ENCODE measurements at places on chromosomes 6 and 20.

- DNase-seq, result no peak
Observed at GRCh38 chr6:14010275-14010674, 85.5 kb downstream of the RNF182 start.

DNA sequence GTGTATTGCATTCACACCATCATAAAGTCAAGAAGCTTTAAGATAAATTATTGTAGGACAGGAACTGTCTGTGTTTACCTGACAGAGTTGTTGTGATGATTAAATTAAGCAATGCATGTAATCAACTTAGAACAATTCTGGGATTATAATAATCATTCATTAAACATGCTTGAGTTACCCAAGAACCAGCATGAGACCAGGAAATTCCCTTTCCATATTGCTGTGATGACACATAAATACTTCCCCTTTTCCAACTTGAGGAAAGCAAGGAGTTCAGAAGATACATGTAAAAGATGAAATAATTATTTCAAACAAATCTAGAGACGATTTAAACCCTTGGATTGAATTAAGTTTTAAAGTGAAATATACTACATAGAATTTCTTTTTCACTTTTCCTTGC lies 404.4 kb downstream of the GJA1 start:
- no peak for DNase-seq

- DNase-seq, result no peak
Observed at GRCh38 chr6:44653761-44654218, 266.3 kb downstream of the CDC5L start.

DNA sequence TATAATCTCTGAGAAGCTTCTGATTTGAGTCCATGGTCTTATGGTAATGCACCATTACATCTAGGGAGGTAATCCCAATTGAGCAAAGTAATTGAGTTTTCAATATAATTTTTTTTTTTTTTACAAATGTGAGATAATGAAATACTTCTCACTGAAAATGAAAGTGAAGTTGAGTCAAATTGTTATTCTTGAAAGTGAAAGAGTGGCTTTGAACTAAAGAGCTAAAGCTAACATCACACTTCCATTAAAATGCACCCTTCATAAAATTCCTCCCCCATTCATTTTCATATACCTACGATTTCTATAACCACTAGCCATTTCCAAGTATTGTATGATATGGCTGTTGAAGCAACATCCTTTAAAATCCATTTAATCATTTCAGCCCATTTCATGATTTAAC lies 149.1 kb upstream of the IMPG1 start:
- DNase-seq, result no peak

- no peak for DNase-seq
Observed at GRCh38 chr6:139649732-139650131, 275.3 kb upstream of the CITED2 start.

DNA sequence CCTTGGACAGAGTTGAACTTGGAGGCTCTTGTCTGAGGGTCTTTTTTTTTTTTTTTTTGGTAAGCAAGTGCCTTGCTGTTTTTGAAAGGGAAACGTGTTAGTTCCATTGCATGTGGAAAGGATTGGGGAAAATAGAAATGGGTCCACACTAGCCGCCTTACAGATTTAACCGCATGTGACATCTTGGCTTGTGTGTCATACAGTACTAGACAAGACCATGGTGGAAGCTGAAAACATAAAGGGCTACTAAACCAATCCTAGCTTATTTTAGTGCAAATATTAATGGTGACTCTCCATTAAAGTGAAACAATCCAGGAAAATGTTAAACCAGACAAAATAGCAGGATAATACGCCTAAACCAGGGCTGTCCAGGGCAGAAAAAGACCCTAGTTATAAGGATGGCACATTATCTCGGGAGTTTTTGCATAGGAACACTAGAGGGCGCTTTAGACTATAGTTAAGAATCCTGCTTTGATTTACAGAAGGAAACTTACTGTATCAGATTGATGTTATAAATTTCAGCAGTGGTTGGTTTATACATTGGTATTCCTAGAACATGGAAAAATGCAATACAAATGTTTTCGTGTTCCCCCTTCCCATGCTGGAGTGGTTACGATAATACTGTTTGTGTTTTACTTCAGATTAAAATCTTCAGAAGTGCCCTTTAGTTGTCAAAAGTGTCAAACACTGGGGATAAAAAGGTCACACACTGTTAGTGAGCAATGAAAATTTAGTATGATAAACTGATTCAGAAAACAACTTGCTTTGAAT lies 59.8 kb upstream of the DEK start:
- DNase-seq, result no peak

DNA sequence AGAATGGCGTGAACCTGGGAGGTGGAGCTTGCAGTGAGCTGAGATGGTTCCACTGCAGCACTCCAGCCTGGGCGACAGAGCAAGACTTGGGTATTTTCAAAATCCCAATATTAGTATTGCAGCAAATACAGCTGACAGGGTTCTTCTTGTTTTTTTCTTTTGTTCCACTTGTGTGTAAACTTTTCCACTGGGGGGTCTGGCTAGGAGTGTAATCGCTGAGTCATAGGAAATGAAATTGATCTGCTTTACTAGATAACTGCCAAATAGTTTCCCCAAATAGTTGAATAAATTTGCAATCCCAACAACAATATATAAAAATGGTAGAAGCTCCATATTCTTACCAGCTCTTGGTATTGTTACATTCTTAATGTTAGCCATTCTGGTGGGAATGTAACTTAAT lies 526.0 kb upstream of the SOX4 start:
- DNase-seq, result no peak

DNA sequence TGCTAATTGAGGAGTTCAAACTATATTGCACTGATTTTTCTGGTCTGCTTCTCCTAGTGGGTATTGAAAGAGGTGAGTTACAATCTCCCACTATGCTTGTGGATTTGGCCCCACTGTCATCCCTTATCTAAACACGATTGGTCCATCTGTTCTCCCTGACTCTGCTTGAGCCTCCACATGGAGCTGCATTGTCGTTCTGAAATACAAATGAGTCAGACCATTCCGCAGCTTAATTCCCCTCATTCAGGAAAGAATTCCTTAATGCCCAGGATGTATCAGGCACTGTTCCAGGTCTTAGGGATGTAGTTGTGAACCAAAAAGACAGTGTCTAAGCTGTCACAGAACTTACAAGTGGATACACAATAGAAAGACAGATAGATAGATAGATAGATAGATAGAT lies 461.9 kb downstream of the QKI start:
- no peak for DNase-seq

- no peak for DNase-seq
Observed at GRCh38 chr6:106629859-106630163, 433 bp downstream of the QRSL1 start.

GRCh38 chr6:20472748-20473147 lies 61.5 kb upstream of the CDKAL1 start:
- no peak for DNase-seq

DNA sequence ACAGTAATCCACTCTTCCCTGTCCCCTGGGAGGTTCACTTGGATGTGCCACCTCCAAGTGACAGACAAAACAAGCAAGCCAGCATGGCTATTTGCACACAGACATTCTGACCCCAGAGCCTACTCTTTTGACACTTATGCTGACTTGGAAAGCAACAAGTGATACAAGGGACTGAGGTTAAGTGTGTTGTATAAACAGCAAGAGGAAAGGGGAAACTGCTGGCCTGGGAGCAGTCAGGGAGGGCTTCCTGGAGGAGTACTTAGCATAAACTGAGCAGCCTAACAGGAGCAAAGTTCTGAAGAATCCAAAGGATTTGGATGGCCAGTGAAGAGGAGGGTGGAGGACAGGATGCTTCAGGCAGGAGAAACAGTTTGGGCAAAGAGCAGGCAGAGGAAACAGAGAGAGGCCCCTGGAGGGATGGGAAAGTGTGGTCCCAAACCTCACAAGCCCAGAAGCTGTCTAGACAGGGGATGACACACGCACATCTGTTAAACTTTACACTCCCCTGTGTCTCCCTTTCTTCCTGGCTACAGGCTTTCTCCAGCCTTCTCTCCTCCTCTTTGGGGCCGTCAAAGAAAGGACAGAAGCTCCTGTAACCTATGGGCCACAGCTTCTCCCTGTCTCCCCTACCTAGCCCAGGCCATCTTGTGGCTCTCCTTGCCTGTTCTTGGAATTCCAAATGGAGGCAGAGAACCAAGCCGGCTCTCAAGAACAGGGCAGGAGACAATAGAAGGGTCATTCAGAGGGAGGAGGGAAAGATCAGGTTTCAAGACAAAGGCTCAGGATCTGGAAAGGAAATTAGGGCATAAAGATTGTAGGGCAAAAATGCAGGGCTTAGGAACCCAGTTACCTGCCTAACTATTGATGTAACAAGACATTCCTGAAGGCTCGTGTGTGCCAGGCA lies 19.3 kb downstream of the SULF2 start:
- no peak for DNase-seq

DNA sequence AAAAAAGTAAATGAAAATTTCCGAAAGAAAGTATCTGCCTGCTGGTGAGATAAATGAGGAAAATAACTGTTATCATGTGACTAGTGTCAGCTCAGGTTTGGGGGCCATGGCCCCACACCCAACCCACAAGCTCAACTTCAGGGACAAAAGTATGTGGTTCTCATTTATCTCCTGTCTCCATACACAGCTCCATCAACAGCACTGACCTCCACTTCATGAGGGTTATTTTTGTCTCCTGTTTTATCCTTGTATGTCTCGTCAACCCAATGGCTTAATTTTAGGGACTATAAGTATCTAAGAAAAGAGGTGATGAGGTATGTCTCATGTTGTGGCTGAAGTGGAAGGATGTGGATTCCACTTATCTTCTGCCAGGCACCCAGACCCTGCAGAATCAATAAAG lies 271.6 kb upstream of the RIN2 start:
- no peak for DNase-seq

DNA sequence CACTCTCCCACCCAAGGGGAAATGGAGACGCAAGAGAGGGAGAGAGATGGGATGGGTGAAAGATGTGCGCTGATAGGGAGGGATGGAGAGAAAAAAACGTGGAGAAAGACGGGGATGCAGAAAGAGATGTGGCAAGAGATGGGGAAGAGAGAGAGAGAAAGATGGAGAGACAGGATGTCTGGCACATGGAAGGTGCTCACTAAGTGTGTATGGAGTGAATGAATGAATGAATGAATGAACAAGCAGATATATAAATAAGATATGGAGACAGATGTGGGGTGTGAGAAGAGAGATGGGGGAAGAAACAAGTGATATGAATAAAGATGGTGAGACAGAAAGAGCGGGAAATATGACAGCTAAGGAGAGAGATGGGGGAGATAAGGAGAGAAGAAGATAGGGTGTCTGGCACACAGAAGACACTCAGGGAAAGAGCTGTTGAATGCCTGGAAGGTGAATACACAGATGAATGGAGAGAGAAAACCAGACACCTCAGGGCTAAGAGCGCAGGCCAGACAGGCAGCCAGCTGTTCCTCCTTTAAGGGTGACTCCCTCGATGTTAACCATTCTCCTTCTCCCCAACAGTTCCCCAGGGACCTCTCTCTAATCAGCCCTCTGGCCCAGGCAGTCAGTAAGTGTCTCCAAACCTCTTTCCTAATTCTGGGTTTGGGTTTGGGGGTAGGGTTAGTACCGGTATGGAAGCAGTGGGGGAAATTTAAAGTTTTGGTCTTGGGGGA lies 754 bp downstream of the TNF start:
- no peak for DNase-seq

DNA sequence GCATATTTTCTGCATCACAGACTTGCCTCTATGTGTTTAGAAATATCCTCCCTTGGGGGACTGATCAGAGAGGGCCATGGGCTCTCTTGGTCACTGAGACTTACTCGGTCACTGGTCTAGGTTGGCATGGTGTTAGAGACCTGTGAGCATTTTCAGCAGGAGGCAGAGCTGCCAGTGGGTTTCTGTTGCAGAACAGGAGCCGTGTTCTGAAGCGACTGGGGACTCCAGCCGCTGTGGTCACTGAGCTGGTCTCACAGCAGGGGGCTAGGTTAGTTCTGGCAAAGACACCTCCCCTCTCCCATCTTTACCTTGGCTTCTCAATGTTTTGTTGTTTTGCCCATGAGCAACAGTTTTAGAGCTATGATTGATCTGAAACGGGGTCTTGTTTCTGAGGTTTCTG lies 8.7 kb downstream of the TMEM181 start:
- no peak for DNase-seq

DNA sequence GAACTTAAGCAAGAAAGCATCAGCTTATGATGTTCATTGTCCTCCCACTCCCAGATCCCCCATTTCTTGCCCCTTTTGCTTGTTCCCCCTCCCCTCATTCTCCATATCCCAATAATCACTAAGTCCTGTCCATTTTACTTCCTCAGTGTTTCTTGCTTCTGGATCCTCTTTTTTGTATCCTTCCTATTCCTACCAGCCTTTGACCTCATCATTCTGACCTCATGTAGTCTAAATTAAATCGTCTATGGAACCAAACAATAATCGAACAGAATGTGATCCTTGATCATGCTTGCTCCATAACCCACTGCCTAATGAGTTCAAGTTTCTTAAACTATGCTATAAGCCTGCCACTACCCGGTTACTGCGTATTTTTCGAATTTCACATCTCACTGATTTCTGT lies 5.4 kb upstream of the RSPH3 start:
- no peak for DNase-seq

- no peak for DNase-seq
Observed at GRCh38 chr20:1415667-1416468, 23.0 kb upstream of the FKBP1A start.

- no peak for DNase-seq
Observed at GRCh38 chr20:3873507-3873906, 15.7 kb upstream of the PANK2 start.

- no peak for DNase-seq
Observed at GRCh38 chr20:35248641-35249475, 22.4 kb downstream of the MMP24 start.

DNA sequence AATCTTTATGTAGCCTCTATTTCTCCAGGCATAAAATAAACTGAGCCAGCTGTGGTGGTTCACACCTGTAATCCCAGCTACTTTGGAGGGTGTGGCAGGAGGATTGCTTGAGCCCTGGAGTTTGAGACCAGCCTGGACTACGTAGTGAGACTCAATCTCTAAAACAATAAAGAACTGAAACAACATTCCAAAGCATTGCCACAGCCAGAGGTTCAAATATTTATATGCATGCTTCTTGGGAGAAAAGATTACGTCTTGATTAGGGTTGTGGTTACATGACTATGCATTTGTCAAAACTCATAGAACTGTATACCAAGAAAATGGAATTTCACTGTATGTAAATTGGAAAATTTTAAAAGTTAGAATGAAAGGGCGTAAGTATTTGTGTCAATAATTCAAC lies 27.7 kb upstream of the PAX1 start:
- DNase-seq, result no peak

DNA sequence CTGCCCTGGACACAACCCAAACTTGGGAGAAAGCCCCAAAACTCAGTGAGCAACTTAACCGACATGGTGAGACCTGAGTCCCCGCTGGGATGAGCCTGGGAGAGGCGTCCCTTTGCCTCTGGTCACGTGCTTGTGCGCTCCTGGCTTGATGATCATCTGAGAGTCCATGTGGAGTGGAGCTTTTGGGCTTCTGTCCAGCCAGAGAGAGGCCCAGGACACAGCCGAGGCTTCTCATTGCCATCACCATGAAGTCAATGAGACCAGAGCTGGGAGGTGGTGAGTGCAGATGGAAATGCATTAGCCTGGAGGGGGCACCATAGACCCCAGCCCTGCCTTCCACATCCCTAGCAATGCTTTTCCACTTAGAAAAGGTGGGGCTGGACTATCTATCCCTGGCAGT lies 250.0 kb downstream of the SLC24A3 start:
- no peak for DNase-seq

- DNase-seq, result no peak
Observed at GRCh38 chr6:48378884-48379407, 267.9 kb upstream of the PTCHD4 start.

- DNase-seq, result no peak
Observed at GRCh38 chr20:57244627-57245214, 21.7 kb downstream of the BMP7 start.

All from activated CD4-positive, alpha-beta T cell treated with anti-CD3 and anti-CD28 coated beads, Interleukin-2, amount 50 U/mL, for 1 hour (primary cell).